ENCODE measurements at places on chromosomes 12 and 14.

- no peak for DNase-seq
Observed at GRCh38 chr12:31931796-31932715, 27.2 kb upstream of the RESF1 start.

DNA sequence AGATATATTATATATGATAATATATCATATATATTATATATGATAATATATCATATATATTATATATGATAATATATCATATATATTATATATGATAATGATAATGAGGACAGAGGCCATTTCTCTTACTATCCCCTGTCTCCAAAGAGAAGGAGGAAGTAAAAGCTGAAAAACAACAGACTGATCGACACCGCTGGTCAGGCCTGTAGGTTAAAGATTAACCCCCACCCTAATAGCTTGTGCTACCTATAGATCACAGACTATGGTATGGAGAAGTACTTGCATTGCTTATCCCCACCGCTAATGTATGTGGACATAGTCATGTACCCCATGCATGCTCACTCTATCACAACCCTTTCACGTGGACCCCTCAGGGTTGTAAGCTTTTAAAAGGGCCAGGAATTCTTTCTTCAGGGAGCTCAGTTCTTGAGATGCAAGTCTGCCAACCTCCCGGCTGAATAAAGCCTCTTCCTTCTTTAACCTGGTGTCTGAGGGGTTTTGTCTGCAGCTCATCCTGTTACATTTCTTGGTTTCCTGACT is 786.1 kb upstream of the TMEM132C start:
- DNase-seq = no peak

DNA sequence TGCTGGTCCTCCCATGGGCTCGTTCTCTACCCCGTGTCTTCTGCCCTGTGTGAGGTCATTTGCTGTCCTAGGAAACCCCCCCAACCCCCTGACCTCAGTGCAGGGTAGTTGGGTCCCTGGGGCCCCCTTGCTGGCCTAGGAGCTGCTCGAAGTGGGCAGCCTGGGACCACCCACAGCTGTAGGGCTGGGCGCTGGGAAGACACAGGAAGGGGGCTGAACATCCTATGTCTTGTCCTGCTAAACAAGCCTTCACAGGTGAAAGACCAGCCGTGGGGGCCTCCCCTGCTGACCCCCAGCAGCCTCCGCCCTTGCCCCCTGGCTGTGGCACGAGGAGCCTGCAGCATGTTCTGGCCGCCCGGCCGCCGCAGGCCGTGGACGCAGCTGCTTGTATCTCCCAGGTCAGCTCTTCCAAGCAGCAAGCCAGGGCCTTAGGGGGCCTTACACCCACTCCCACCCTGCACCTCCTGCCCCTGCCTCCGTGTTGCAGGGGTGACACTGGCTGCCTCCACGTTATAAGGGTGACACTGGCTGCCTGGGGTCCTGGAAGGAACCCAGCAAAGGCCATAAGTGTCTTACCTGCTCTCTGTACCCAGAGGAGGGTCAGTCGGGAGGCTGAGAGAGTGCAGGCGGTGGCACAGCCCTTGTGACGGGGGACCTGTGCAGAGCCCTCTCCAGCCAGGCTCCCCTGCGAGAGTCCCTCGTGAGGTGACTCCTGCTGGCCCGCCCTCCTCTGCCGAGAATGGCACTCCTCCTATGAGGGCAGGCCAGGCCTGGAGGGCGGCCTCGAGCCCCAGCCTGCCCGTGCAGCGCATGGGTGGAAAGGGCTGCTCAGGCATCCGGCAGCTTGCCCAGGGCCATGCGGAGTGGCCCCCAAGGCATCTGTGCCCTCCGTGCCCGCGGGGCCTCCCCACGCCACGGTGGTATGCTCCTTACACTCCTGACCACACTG is 11.5 kb upstream of the TEX22 start:
- no peak for DNase-seq

- DNase-seq = no peak
Observed at GRCh38 chr12:51891843-51892242, 3.9 kb downstream of the ANKRD33 start.

- DNase-seq = no peak
Observed at GRCh38 chr12:120364487-120364886, 4.5 kb downstream of the MSI1 start.

DNA sequence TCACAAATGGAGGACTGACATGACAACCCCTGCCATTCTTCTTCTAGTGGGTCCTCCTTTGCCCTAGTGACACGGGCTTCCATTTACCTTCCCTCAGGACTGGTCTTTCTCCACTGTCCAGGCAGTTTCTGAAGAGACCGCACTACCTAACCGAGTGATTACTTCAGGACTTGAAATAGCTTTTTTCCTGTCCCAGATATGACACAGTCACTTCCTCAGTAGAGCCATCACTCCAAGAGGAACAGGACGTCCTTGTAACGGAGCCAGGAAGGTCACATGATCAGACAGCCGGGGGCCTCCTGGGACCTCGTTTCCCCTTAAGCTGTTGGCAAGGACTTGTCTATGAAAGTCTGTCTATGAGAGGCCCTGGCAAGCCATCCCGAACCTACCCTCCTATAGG is 62.3 kb downstream of the FOS start:
- DNase-seq = no peak

- DNase-seq = no peak
Observed at GRCh38 chr12:117148642-117149041, 41.6 kb downstream of the FBXO21 start.

DNA sequence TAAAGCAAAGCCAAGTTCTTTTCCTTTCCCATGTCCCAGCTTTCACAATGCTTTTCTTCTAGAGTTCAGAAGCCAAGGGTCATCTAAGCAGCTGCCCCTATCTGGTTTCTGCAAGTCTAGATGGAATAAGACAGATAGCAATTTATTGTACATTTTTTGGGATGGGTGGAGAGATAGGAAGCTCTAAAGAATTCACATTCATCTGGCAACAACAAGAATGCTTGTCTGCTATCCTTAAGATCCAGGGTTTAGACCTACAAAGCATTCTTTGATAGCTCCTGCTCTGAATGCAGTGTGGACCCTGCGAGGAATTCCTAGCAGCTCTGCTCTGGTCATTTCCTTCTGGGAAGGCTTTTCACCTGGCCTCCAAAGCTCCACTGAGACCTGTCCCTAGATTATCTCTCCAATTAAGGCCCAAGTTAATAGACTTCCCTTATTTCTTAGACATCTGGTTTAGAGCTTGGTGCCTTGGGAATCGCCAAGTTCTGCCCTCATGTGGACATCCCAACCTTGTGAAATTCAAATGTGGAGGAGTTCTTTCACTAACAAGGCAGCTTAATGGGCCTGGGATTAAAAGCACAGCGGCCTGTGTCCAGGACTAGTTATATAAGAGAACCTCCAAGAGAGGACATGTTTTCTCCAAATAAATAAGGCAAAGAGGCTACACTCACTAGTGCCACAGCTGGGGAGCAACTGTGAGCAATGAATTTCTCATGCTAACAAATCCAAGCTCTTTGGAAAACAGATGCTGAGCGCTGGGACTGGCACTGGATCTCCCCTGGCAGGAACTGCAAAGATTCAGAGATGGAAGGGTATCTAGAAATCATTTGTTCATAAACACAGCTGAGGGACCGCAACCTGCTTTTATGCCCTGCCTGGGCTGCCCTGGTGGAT is 384.5 kb upstream of the DDHD1 start:
- no peak for DNase-seq

DNA sequence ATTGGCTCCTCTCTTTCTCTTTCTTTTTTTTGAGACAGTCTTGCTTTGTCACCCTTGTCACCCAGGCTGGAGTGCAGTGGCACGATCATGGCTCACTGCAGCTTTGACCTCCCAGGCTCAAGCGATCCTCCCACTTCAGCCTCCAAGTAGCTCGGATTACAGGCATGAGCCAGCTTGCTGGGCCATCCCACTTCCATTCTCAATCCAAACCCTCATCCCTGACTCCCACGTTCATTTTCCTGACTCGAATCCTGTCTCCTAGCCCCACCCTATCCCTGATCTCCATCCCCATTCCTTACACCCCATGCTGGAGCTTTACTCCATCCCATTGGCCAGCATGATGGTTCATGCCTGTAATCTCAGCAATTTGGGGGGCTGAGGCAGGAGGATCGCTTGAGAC is 7.8 kb downstream of the SPRYD4 start:
- no peak for DNase-seq

DNA sequence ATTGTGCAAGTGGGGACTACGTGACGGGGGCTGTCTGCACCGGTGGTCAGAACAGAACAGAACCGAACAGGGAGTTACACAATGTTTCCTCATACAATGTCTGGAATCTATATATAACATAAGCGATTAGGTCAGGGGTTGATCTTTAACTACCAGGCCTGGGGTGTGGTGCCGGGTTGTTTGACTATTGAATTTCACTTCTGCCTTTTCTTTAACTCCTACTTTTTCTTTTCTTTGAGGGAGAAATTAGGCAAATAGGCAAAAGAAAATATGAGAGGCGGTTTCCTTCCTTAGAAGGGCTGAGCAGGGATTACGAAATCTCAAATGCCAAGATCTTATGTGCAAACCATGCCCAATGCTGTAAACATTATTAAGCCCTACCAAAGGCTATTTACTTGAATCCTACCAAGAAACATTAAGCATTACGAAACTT is 140.3 kb downstream of the SLC38A6 start:
- DNase-seq = no peak

DNA sequence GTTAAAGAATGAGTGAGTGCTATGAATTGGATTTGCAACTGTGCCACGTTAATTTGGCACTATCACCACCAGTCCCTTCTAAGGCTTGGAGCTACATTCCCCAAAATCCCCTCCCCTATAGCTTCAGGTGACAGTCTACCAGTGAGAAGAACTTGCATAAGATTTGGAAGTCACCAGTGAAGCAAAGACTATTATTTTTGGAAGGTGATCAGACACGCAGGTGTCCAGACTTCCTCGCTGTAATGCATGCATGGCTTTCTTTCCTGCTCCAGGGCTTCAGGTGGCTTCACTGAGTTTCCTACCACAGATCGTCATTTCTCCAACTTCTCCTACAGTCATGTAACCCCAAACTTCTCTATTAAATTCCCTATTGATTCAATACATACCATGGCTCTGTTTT is 61.4 kb downstream of the SLC41A2 start:
- no peak for DNase-seq

DNA sequence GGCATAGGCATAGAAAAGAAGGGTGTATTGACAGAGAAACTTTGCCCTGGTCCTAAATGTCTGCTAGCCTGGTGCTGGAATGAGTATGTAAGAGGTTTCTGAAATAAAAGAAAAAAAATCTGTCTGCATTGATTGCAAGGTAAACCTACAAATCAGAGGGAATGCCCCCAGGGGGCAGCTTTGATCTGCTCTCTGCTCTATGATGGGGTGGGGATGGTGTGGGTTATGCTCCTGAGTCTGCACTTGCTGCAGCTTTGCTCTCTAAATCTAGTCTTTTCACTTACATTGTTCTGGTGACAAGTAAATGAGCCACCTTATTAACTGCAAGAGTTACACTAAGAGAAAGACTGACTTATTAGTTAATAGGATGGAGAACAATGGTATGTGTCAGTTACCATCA is 468.4 kb upstream of the STXBP6 start:
- DNase-seq = no peak

GRCh38 chr12:104422441-104422840 is 34.3 kb upstream of the CHST11 start:
- DNase-seq = no peak

DNA sequence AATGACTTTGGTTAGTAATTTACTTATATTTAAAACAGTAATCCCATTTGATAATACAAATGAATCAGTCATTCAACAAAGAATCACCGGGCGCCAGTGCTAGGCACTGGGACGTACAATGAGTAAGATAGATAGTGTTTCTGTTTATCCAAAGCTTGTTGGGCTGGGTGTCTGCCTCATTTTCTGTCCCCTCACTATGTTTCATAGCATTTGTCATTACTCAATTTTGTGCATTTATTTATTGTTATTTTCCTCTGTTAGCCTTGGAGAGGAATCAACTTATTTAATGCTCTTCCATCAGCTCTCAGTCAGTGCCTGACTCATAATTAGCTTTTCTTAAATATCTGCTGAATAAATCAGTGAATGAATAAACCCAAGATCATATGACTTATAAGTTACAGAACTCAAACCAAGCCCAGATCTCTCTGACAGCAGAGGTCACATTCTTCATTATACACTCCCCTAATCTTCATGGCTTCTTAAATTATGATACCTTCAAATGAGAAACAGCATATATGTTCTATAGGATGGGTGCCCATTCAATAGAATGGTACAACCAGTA is 86.2 kb downstream of the TSPAN8 start:
- no peak for DNase-seq

DNA sequence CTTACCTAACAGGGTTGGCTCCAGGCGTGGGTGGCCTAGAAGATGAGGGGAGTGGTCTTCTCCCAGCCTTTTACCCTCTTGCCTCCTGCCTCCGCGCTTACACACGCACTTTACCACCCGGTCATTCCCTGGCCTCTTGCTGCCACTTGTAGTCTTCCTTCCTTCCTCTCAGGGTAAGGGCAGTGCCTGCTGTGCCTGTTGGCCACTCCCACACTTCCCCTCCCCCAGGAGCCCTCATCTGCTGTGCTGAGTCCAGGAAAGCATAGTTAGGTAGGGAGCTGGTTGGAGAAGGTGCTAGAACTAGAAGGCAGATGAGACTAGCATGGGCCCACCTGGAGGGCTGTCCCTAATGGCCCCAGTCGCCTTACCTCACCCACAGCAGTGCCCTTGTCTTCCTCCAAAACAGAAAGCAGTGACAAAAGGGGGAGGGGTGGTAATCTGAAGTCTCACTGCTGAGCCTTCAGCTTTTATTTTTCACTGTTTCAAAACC is 54.3 kb upstream of the SRSF5 start:
- no peak for DNase-seq

DNA sequence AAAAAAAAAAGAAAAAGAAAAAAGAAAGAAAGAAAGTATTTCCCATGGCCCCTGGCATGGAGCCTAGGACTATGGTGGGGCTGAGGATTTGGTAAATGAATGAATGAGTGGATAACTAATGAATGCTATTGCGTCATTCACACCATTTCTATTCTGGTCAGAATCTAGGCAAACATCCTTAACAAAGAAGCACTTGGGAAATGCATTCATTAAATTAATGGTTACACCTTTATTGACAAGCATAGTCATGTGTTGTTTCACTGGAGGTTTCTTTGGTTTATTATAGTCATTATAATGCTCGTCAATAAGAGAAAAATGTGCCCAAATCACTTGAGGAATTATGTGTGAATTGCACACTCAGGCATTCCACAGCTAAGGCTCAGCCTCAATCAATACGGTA is 13.6 kb upstream of the AQP2 start:
- no peak for DNase-seq

- DNase-seq = no peak
Observed at GRCh38 chr14:64005822-64006221, 153.0 kb downstream of the SYNE2 start.

GRCh38 chr12:81207173-81207572 is 129.3 kb downstream of the ACSS3 start:
- DNase-seq = no peak

- no peak for DNase-seq
Observed at GRCh38 chr12:69821456-69822159, 3.4 kb upstream of the MYRFL start.

DNA sequence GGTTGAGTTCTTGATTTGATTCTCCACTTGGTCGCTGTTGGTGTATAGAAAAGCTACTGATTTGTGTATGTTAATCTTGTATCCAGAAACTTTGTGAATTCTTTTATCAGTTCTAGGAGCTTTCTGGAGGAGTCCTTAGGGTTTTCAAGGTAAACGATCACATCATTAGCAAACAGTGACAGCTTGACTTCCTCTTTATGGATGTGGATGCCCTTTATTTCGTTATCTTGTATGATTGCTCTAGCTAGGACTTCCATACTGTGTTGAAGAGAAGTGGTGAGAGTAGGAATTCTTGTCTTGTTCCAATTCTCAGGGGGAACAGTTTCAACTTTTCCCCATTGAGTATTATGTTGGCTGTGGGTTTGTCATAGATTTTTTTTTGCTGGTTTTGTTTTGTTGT is 12.4 kb downstream of the MTRFR start:
- no peak for DNase-seq

- no peak for DNase-seq
Observed at GRCh38 chr14:33794791-33795305, 156.0 kb downstream of the EGLN3 start.

All from T-helper 9 cell (primary cell).